Hepatic stellate cell (primary cell): ENCODE measurements at places on chromosomes 7 and 10.

- no peak for DNase-seq
Measured at GRCh38 chr7:134640842-134641715, 5.6 kb upstream of the BPGM start.

GRCh38 chr7:22579961-22580360 is 80.0 kb upstream of the STEAP1B start:
- DNase-seq: no peak

DNA sequence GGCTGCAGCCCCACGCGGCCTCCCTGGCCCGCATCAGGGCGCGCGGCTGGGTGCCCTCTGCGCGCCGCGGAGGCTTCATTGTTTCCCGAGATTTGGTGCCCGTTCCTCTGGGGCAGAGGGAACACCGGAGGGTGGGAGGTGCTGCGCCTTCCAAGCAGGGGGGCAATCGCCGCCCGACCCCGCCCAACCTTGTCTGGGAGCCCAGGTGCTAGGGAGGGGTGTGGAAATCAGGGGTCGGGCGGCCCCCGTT is 1.0 kb upstream of the NRP1 start:
- no peak for DNase-seq

DNA sequence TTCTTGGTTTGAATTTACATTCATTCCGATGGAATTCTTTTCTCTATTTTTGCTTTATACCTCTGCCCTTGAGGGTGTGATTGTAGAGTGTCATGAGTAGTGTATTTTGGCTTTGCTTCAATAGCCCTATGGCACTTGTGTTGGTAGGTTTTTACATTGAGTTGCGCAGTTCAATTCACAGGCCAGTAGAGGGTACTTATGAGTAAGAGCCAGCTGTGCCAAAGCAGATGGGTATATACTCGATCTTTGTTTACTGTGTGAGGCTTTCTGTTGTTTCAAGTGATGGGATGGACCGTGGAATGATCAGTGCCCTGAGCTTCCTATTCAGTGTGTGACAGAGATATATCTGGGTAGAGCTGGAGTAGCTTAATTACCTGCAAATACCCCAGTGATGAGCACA is 4.3 kb upstream of the AKR1C3 start:
- no peak for DNase-seq

DNA sequence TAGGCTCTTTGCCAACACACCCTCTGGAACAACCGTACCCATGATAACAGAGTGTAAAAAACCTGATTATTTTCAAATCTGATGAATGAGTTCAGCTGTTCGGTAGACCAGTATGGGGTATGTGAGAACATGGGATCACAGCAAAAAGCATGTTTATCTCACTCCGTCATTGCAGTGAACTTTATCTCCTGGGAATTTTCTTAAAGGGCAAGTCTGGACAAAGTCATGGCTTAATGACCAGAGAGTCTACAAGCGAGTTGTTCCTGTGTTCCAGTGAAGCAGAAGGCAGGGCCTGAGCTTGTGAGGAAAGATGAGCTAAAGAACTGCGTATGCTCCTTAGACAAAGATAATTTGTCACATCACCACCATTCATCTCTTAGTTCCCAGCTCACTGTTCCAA is 219.7 kb downstream of the TRIL start:
- no peak for DNase-seq

- DNase-seq: peak; percentile 64
Measured at GRCh38 chr10:12844811-12845483, 156.6 kb downstream of the CCDC3 start.

- DNase-seq: peak; percentile 18
Measured at GRCh38 chr10:78688901-78689583, 379.7 kb upstream of the ZMIZ1 start.

DNA sequence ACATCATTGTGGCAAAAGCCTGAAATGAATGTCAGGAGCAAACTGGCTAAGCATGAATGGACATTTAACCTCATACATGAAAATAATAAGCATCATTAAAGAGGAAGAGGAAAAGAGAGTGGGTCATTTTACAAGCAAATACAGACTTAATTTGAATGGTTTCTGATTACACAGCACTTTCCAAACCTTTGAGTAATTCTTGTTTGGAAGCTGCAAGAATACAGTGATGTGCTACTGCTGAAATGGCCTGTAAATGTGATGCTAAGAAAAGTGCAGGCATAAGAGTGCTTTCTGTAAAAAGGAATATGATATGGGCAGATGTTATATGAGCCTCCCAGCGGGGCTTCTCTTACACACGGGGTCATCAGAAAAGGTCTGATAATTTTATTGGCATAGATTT is 30.2 kb downstream of the TAS2R16 start:
- DNase-seq: no peak

DNA sequence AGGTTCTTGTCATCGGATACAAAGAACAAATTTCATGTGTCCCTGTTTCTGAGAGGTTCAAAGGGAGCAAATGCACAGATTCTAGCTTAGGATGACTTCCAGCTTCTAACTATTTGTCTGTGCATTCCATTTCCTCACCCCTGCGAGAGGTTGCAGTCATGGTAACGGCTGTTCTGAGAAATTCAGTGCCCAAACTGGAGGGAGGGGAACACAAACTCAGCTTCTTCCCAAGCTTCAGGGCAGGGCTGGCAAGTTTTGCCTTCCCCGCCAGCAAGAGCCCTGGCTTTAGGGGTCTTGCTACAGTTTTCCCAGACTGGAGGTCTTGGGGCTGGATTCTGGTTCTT is 11.1 kb downstream of the FAS start:
- peak; percentile 47 for DNase-seq

DNA sequence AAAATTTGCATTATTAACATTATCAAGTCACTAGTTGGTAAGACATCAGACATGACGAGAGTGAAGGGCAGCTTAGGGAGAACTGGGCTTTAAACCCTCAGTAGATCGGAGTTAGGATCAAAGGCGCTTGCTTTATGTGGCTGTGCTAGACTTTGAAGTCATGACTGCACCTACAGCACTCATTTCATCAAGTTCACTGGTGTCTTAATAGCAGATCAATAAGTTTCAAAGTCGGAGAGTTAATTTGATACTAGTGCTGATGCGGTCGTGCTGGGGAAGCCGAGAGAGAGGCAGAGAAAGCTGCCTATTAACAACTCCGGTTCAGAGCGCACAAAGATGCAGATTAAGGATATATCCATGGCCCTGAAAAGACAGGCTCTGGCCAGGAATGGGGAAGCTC is 172.9 kb downstream of the TCF7L2 start:
- DNase-seq: no peak

GRCh38 chr10:12975266-12975665 is 26.2 kb downstream of the CCDC3 start:
- no peak for DNase-seq

DNA sequence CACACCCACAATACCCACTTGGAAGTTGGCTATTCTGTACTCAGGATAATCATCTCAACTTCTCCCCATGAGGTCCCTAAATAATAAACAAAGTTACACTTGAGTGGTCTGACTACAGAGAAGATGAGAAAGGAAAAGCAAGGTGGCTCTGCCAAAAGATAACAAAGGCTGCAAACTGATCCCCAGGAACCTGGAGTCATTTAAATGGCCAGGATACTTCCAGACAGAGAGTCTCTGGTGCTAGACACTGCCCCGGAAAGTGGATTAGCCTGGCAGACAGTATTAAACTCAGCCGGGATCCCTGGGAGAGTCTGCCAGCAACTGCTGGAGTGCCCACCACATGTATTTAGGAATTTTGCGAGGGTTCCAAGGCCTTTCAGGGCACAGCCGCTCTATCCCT is 93.7 kb downstream of the DGKI start:
- no peak for DNase-seq

DNA sequence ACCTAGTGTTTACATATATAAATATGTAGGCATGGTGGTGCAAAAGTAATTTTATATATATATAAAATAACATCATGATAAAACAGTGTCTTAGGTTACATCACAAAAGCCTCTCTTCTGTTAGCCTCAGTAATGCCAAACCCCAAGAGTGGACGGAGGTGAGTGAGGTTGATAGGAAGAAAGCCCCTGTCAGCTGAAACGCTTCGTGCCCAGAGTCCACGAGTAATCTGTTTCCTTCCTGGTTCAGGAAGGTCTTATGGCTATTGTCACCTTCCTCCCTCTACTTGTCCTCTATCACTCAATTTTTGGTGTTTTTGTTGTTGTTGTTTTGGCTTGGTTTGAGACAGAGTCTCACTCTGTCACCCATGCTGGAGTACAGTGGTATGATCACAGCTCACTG is 41.5 kb downstream of the THNSL1 start:
- no peak for DNase-seq

DNA sequence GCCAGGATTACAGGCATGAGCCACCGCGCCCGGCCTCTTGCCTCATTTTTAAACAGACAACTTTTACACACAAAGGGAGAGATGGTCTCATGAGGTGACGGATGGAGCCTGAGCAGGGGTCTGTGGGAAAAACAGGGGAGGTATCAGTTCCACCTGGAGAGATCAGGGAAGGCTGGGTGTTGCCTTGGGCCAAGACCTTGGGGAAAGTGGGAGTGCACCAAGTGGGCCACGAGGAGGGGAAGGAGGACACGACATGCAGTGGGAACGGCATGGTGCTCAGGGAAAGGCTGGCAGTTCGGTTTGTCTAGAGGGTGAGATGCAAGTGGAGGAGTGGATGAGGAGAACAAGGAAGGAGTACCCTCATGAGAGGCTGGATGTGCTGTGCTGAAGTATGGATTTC is 8.9 kb upstream of the ZNF777 start:
- no peak for DNase-seq

DNA sequence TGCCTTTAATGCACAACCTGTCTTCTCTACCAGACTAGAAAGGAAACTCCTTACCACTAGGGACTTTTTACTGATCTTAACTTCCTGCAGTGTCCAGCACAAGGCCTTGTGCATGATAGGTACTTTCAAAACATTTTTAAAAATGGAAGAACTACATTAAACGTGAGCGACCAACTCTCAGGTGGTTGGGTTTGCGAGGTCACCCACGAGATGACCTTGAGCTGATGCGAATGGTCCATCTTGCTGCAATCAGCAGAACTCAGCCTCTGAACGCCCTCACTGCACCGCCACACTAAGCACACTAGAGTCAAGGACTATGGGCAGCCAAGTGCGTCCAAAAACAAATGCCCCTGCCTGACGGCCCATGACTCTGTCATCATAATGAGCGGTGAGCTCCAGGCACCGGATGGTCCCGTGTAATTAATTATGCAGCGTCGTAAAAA is 34.9 kb upstream of the PTF1A start:
- DNase-seq: no peak

DNA sequence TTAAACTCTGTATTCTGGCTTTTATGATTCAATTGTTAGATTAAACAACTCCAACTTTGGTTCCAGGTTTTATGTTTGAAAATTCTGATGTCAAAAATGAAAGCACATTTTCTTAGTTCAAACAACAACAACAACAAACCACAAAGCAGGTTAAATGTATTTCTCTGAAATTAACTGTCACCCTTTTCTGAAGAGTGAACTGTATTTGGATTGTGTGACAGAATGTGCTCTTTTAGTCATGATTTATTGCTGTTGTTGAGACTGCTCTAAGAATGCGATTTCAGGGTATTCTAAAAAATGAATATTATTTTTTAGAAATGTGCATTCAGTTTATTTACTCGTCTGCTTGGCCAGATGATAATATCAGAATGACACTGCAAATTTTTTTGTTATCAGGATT is 144.1 kb downstream of the GNAI1 start:
- no peak for DNase-seq

DNA sequence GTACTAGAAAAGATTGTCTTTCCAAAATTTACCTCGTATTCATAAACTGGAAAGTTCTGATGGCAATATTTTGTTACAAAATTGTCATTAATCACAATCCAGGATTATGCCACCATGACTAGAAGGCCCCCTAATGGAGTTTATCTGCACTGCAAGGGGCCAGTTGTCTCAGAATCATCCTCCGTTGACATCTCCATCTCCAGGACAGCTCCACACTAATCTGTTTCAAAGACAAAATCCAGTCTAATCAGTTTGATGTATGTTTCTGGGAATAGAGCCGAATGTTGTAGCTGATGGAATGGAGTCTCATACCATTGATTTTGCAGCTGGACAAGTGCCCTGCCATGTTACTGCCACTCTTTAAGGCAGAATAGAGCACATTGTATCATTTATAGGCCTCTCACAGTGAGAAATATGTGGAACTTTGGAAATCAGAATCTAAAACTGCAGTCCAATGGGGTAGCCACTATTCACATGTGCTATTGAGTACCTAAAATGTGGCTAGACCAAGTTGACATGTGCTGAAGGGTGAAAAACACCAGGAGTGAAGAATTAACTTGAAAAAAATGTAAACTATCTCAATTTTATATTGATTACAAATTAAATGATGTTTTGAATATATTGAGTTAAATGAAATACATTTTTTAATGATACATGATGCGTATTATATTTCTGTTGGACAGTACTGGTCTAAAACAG is 38.3 kb upstream of the TOMM7 start:
- no peak for DNase-seq

- DNase-seq: no peak
Measured at GRCh38 chr10:123651421-123652047, 14.6 kb upstream of the GPR26 start.
